ENCODE measurements at places on chromosomes 4 and X. TPM values are rescaled to one million over a fixed set of nuclear protein-coding genes. Genes with fewer than 3 reads are reported as not detected.
A peak's percentile ranks its signal among the peaks of the same experiment; 100 is the strongest.

- DNase-seq: no peak
- H3K36me3 ChIP-seq: no peaks in the 10 kb centered on the region
- no peaks in the 10 kb centered on the region for H3K4me1 ChIP-seq
These were observed at the start of gene RNF175 for GRCh38 chr4:153759407-153760316. Gene RNF175, minus strand, starts transcription at chr4:153760024. Its CDS starts 162 bp downstream, at chr4:153759862.

- H3K27me3 ChIP-seq: no peaks in the 10 kb centered on the region
- no peaks in the 10 kb centered on the region for H3K4me1 ChIP-seq
- no peak overlapping the region for H3K4me3 ChIP-seq
- no peaks in the 10 kb centered on the region for H3K36me3 ChIP-seq
- H3K27ac ChIP-seq: no peak overlapping the region
- DNase-seq: no peak
These were observed 259.6 kb upstream of the GPC4 start for GRCh38 chrX:133674726-133675470.

DNA sequence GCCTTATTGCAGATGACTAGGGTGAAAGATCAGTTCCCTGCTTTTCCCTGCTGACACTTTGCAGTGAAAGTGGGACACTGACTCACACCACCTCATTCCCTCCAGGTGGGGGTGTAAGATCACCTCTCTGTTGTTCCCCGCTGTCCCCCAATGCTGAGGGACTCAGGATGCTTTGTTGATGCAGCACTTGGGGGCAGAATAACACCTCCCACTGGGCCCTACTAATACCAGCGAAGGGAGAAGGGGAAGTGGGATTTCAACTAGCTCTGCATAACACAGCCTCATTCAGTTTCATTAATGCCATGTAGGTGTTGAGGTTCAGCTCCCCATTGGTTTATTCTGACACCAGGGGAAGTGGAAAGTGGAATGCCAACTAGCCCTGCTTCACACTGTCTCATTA, 43.6 kb upstream of the IL1RAPL2 start:
- DNase-seq: no peak
- H3K4me1 ChIP-seq: no peaks in the 10 kb centered on the region
- no peaks in the 10 kb centered on the region for H3K27me3 ChIP-seq
- no peak overlapping the region for H3K27ac ChIP-seq
- H3K4me3 ChIP-seq: no peak overlapping the region

- H3K36me3 ChIP-seq: no peaks in the 10 kb centered on the region
- no peaks in the 10 kb centered on the region for H3K27me3 ChIP-seq
- no peak for DNase-seq
- no peak overlapping the region for H3K27ac ChIP-seq
These were observed 231.2 kb downstream of the GPAT3 start for GRCh38 chr4:83767067-83767466.

GRCh38 chrX:55523356-55523755, 33.7 kb upstream of the USP51 start:
- DNase-seq: no peak
- no peak overlapping the region for H3K27ac ChIP-seq
- no peaks in the 10 kb centered on the region for H3K36me3 ChIP-seq
- H3K27me3 ChIP-seq: no peaks in the 10 kb centered on the region
- H3K4me1 ChIP-seq: no peaks in the 10 kb centered on the region

- DNase-seq: no peak
- no peak overlapping the region for H3K27ac ChIP-seq
- H3K4me3 ChIP-seq: no peak overlapping the region
- no peaks in the 10 kb centered on the region for H3K36me3 ChIP-seq
These were observed 7.8 kb upstream of the MXD4 start for GRCh38 chr4:2269618-2270163.

- no peak for DNase-seq
- no peaks in the 10 kb centered on the region for H3K27me3 ChIP-seq
- H3K27ac ChIP-seq: no peak overlapping the region
- H3K36me3 ChIP-seq: no peaks in the 10 kb centered on the region
- H3K4me3 ChIP-seq: no peak overlapping the region
- H3K4me1 ChIP-seq: no peaks in the 10 kb centered on the region
These were observed 11.8 kb upstream of the CD40LG start for GRCh38 chrX:136636121-136636520.

DNA sequence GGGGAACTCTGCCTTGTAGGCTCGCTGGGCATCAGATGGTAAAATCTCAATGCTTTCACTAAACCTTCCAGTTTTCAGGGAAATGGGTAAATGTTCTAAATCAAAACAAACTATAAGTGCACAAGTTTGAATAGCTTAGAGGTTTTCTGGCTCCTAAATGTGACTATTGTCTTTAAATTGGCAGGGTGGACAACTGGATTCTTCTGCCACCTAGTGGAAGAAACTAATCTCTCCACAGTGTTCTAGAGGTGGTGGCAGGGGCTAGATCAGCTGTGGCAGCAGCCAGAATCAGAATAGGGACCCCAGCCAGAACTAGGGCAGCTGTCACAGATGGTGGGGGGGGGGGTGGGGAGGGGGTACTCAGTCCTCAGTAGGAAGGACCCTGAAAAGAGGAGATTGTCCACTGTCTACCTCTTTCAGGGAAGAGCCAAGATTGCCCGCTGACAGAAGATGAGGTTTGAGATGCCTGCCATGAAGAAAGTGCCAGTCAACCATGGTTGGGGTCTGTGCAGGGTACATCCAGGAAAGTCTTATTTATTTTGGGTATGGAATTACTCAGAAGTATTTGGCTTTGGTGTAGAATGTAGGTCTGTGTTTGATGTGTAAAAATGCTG, 201.4 kb downstream of the CCNG2 start:
- H3K27me3 ChIP-seq: no peaks in the 10 kb centered on the region
- DNase-seq: peak; percentile 14
- no peak overlapping the region for H3K4me3 ChIP-seq

The FRAS1 gene
- 3.7 TPM for total RNA-seq

The P2RY10 gene
- total RNA-seq: not detected

DNA sequence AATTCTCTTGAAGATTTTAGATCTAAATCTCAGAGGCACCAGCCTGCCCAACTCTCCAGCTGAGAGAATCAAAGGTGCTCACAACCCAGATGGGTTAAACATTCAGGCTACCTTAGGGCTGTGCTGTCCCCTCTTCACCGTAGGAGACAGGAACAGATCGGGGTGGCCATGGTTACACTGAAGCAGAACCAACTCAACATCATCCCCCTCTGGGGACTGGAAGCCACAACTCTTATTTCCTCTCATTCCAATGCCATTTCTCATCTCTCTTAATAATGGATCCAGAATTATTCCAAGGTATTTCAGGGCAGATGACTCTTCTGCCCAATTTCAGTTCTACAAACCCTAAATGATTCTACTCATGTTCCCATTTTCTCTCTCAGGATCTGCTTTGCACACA, 109.7 kb downstream of the NKX6-1 start:
- H3K27ac ChIP-seq: no peak overlapping the region
- no peaks in the 10 kb centered on the region for H3K27me3 ChIP-seq
- H3K4me3 ChIP-seq: no peak overlapping the region
- no peak for DNase-seq
- H3K36me3 ChIP-seq: no peaks in the 10 kb centered on the region
- H3K4me1 ChIP-seq: no peaks in the 10 kb centered on the region

- no peak overlapping the region for H3K27ac ChIP-seq
- H3K27me3 ChIP-seq: no peaks in the 10 kb centered on the region
- H3K36me3 ChIP-seq: no peaks in the 10 kb centered on the region
- DNase-seq: peak; percentile 10
These were observed 137.9 kb upstream of the ZXDB start for GRCh38 chrX:57453901-57454300.

DNA sequence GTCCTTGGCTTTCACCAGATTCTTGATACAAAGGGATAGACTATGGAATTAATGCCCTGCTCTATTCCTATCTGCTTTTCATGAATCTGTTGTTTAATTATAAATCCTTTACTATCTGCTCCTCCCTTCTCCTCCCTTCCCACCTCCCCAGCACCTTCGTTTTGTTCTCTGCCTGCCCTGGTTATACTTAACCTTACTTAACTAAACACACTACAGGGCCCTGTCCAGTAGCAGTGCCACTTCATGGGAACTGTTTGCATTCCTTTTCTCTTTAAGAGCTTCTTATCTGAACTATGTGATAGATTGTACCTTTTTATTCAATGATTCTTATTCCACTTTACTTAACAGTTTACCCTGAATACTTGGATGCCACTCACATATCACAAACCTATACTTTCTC, 830 bp downstream of the HOPX start:
- H3K27ac ChIP-seq: peak overlapping the region; percentile 40
- no peak for DNase-seq
- no peaks in the 10 kb centered on the region for H3K36me3 ChIP-seq
- H3K4me1 ChIP-seq: peaks cover 3% of the 10 kb centered on the region
- H3K4me3 ChIP-seq: no peak overlapping the region

The BGN gene
- 42.3 TPM for total RNA-seq

DNA sequence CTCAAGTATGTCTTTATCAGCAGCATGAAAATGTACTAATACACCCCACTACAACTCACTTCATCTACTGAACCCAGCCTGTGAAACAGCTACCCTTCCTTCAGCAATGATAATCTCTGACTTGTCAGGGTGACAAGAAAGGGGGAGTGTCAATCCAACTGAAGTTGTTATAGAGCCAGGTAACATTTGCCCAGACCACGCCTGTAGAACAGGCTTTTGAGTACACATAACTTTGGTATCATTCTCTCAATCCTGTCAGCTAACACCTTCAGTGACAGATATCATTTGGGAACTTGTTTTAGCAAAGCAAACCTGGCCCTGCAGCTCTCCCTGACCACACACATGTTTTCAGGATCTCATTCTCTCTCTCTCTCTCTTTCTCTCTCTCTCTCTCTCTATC, 592.2 kb downstream of the SMARCA1 start:
- H3K36me3 ChIP-seq: no peaks in the 10 kb centered on the region
- no peak overlapping the region for H3K4me3 ChIP-seq
- DNase-seq: no peak
- no peaks in the 10 kb centered on the region for H3K4me1 ChIP-seq

The SUPT20HL1 gene
- total RNA-seq: 1.5 TPM

DNA sequence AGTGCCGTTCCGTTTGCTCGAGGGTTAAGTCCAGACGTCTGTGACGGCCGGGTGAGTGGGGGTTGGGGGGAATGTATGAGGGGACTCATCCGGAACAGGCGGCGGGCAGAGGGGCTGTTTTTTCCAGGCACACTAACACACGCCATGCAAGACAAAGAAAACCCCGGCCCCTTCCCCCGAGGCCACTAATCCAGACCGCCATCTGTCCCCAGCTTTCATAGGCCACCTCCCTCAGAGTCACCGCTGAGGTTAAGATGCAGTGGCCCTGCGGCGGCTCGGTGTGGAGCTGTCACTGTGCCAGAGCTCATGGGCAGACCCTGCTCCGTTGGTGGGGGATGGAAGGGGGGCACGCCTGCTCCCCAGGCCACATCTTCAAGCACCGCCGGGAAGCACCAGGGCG, 34.1 kb downstream of the SORCS2 start:
- no peaks in the 10 kb centered on the region for H3K4me1 ChIP-seq
- no peak overlapping the region for H3K27ac ChIP-seq
- DNase-seq: no peak
- H3K4me3 ChIP-seq: no peak overlapping the region
- no peaks in the 10 kb centered on the region for H3K36me3 ChIP-seq

- H3K4me3 ChIP-seq: no peak overlapping the region
- H3K4me1 ChIP-seq: no peaks in the 10 kb centered on the region
- H3K36me3 ChIP-seq: no peaks in the 10 kb centered on the region
- H3K27ac ChIP-seq: no peak overlapping the region
- DNase-seq: no peak
These were observed 146.6 kb upstream of the FAM47C start for GRCh38 chrX:36861601-36862000.

DNA sequence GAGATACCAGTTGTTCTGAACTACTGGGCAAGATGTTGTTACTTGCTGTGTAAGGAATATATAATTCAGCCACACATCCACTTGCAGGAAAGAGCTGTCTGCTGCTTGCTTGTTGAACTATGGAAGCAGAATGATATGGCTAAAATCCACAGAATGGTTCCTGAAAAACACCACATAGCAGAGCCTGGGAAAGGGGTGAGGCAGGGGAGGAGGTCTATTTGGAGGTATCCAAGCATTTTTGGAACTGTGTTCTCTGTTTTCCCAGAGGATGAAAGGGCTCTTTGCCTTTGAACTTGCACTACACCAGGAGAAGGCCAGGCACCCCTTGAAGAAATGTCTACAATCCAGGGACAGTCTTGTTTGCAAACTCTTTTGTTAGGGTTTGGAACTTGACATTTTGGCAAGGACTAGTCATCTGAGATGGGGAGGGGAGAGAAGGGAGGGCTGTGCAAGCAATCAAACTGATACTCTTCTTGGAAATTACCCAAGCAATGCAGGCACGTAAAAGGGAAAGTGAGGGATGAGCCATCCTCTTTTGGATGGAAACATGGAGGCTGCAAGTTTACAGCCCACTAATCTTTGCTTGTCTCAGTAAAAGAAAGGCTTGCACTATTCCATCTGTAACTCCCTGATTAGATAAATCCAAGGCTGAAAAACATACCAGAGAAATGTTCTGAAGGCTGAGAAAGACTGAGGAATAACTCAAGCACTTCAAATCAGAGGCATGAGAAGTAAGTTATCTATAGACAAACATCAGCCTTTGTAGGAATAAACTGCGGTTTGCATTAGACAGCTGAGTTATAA, 141.0 kb downstream of the TSPAN5 start:
- H3K27ac ChIP-seq: no peak overlapping the region
- DNase-seq: peak; percentile 63
- H3K36me3 ChIP-seq: no peaks in the 10 kb centered on the region
- no peak overlapping the region for H3K4me3 ChIP-seq
- peaks cover 58% of the 10 kb centered on the region for H3K4me1 ChIP-seq
- no peaks in the 10 kb centered on the region for H3K27me3 ChIP-seq

GRCh38 chrX:65987811-65988210, 52.1 kb downstream of the VSIG4 start:
- no peak for DNase-seq
- H3K36me3 ChIP-seq: no peaks in the 10 kb centered on the region
- H3K27me3 ChIP-seq: no peaks in the 10 kb centered on the region
- no peak overlapping the region for H3K4me3 ChIP-seq

DNA sequence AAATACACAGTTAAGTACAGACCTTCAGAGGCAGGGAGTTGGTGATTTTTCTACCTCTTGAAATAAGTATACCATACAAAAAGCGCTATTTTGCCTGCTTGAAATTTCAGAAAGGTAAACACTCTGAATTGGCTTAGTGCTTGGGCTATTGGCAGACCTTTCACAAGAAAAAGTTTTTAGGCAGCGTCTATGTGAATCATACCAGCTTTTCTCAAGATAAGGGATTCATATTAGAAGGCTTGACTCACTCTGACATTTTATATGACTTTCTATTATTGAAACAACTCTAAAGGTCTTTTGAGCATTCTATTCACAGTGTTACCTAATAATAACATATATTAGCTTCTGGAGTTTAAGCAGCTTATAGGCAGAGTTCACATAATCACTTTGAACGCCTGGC, 286.4 kb upstream of the FAT1 start:
- H3K36me3 ChIP-seq: no peaks in the 10 kb centered on the region
- H3K4me3 ChIP-seq: no peak overlapping the region
- no peaks in the 10 kb centered on the region for H3K27me3 ChIP-seq
- no peak for DNase-seq

The ABHD18 gene
- 8.6 TPM for total RNA-seq

GRCh38 chr4:100796332-100796731, 278.5 kb upstream of the EMCN start:
- no peaks in the 10 kb centered on the region for H3K36me3 ChIP-seq
- no peak overlapping the region for H3K27ac ChIP-seq
- no peak for DNase-seq
- H3K4me1 ChIP-seq: no peaks in the 10 kb centered on the region
- H3K4me3 ChIP-seq: no peak overlapping the region
- no peaks in the 10 kb centered on the region for H3K27me3 ChIP-seq

The GPR50 gene
- not detected for total RNA-seq

- H3K27me3 ChIP-seq: no peaks in the 10 kb centered on the region
- H3K4me3 ChIP-seq: no peak overlapping the region
- no peak for DNase-seq
- H3K4me1 ChIP-seq: no peaks in the 10 kb centered on the region
These were observed 1571.9 kb downstream of the ADGRL3 start for GRCh38 chr4:62771983-62772557.

Data from testis (tissue), 5 donors.